ENCODE measurements at places on chromosomes 13 and 19.

- DNase-seq, result no peak
Measured at GRCh38 chr13:93814658-93815057, 588.1 kb downstream of the GPC6 start.

GRCh38 chr19:9966448-9966847 lies 30.1 kb upstream of the OLFM2 start:
- no peak for DNase-seq

GRCh38 chr19:31262725-31263191 lies 86.5 kb downstream of the TSHZ3 start:
- peak; percentile 9 for DNase-seq

- no peak for DNase-seq
Measured at GRCh38 chr13:36366031-36366430, 19.8 kb upstream of the SPART start.

GRCh38 chr19:29760752-29761502 lies 45.9 kb upstream of the C19orf12 start:
- no peak for DNase-seq

DNA sequence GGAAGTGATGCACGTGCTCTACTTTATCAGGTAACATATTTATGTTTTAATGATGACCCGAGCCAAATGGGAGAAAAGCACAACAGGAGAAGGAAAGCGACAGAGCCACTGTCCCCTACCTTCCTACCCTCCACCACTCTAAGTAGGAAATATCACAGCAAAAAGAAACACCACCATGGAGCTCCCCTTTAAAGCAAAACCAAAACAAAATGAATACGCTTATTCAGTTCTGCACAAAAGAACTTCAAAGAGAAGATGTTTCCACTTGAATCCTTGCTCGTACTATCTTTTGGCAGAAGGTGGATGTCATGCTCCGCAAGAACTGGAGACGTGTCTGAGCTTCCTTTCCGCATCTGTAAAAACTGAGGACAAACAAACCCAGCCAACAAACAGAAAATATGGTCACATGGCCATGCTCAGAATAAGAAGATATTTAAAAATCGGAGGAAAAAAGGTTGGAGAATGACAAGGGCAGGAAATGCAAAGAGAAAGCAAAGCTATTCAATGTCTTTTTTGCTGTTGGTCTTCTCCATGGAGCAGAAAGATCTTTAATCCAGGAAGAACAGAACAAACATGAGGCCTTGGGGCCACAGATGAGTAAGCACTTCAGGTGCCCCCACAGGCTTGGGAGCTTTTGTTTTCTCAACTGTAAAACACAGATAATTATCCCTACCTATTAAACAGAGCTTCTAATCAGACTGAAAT lies 19.5 kb downstream of the N4BP2L1 start:
- DNase-seq, result no peak

DNA sequence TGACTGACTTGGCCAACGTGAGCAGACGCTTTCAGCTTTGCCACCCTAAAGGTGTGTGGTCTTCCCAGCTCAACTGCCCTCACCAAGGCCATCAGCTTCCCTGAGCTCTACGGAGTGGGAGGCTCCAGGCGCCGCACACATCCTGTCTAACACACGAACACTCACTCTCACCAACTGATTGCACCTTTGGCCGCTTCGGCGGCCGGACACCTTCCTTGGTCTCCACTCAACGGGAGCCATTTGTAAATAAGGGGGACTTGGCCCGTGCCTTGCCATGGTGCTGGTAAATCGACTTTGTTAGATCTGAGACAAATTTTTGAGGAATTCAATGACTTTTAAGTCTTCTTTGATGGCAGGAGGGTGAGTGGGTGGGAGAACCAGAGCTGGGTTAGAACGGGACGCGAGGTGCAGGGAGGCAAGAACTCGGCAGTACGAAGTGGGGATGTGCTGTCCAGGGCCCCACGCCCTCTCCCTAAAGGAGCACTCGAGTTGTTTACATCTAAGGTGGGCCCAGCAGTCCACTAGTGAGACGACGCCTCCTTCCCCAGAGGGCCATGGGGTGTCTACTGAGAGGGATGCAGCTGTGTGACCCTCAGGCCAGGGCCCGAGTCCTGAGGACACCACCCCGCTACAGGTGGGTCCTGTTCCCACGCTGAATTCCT lies 4.4 kb downstream of the C13orf46 start:
- DNase-seq, result no peak

DNA sequence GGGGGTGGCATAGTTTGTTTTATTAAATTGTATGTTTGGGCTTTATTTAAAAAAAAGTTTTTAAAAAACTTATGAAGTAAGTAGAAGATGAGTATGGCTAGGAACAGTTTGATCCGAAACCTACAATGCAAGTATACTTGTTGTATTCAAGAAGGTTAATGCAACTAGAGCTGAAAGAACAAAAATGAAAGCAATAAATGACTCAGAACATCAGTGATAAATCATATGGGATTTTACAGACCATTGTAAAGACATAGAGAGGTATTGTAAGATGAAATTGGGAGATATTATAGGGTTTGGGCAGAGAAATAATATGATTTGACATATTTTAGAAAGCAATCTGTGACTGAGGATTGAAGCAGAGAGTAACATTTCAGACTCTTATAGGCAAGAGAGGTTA lies 1135.3 kb downstream of the SLITRK5 start:
- no peak for DNase-seq

GRCh38 chr13:30093236-30093635 lies 214.1 kb downstream of the KATNAL1 start:
- DNase-seq, result no peak

DNA sequence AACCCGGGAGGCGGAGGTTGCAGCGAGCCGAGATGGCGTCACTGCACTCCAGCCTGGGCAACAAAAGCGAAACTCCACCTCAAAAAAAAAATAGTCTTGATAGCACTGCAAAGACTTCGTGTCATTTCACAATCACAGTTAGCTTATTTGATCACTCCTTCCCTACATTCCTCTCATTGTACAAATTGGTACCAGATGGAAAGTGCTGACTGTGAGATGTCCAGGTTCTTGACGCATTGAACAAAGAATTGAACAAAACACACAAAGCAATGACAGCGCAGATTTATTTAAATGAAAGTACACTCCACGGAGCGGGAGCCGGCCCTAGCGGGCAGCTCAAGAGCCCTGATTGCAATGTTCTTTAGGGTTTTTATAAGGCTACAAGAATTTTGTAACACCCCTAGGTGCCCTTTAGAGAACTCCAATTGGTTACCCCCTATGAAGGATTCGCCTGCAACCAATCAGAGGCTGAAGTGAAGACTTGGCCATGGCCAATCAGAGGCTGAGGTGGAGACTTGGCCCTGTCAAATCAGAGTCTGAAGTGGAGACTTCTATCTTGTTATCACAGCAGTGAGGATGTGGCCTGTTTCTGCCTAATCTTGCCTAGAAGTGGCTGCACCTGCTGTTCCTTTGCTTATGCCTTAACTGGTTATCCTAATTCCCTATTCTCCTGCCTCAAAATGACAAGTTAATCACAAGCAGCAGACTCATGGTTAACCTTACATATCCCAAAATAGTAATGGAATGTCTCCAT lies 16.7 kb downstream of the ZNF556 start:
- no peak for DNase-seq

DNA sequence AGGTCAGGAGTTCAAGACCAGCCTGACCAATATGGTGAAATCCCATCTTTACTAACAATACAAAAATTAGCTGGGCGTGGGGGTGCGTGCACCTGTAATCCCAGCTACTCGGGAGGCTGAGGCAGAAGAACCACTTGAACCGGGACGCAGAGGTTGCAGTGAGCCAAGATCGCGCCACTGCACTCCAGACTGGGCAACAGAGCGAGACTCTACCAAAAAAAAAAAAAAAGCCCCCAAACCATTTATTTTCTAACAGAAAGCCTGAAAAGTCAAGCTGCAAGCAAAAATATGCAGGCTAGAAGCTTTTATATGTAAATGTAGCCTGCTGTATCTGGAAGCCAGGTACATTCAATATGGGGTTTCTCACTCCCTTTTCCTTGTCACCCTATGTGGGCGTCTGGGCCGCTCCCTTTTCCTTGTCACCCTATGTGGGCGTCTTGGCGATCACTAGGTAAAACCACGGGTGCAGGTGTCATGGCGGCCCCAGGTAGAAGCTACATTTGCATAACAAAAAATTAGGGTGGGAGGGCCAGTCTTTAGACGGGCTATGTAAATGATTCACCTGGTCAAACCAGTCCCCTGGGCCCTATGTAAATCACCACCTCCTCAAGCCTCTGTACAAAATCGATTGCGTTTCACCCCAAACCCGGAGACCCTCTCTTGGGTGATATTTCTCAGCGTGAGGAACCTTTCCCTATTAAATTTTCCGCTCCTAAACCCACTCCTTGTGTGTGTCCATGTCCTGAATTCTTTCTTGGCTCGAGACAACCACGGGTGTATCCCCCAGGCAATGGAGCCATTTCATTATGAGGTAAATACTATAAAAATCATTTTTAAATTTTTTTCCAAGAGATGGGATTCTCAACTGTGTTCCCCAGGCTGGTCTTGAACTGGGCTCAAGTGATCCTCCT lies 2.1 kb downstream of the TRIM13 start:
- no peak for DNase-seq

DNA sequence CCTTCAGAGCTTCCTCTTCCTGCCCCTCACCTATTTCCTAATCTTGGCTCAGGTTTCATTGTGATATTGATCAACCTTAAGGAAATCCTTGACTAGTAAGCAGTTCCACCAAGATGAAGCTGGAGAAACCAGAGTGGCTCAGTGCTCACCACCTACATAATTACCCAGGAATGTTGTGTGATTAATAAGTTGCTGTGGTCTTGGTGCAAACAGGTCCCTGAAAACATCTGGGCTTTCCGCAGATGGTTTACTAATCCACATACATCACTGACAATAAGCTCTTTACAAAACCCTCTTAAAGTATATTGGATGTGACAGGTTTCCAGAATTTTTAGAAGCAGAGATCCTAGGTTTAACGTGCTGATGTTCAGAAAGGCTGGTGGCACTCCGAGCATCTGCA lies 8.6 kb upstream of the SERP2 start:
- DNase-seq, result no peak

DNA sequence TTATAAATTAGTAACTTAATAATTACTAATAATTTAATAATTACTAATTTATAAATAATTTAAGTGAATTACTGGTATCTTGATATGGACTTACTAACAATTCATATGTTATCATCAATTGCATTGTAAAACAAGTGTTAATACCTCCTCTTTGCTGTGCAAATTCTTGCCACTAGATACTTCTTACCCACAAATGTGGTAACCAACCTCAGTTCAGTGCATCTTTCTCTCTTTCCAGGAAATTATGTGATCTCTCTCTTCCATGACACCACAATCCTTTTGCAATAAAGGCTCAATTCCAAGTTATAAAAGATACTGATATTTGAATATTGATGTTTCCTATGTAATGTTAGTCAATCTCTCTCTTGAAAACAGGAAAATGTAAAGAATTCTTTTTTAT lies 408.6 kb upstream of the MIR17HG start:
- DNase-seq, result no peak

- no peak for DNase-seq
Measured at GRCh38 chr19:18059902-18060301, 26.8 kb downstream of the IL12RB1 start.

DNA sequence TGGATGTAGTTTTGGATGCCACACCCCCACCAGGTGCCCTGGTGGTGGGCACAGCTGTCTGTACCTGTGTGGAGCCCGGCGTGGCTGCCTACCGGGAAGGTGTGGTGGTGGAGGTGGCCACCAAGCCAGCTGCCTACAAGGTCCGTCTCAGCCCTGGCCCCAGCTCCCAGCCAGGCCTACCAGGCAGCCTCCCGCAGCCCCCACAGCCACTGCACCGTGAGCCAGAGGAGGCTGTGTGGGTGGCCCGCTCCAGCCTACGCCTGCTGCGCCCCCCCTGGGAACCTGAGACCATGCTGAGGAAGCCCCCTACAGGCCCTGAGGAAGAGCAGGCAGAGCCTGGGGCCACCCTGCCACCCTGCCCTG lies 3.5 kb downstream of the CIC start:
- no peak for DNase-seq

DNA sequence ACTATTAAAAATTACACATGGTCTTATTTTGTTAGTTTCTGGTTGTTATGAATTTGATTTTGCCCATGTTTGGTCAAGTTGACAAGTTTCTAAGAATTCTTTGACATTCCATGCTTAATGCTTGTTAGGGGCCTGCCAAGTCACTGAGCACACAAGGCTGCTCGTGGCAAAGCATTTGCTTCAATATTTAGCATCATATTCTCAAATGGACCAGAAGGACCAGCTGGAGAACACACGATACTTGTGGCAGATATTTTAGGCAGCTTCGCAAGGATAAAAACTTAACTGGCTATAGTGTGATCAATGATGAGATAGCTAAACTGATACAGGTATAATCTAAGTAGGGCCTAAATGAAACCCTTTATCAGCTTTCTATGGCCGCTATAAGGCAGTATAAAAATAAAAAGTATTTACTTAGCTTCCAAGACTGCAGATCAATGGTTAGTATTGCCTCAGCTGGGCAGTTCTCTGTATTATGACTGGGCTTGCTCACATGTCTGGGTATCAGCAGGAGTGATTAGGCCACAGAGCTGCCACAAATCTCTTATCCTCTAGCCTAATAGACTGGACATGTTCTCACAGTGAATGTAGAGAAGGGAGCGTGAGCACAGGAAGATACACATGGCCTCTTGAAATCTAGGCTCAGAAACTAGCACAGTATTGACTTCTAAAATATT lies 155.9 kb upstream of the SPRY2 start:
- DNase-seq, result no peak

GRCh38 chr19:11247391-11247790 lies 8.0 kb downstream of the ANGPTL8 start:
- DNase-seq, result peak; percentile 95

DNA sequence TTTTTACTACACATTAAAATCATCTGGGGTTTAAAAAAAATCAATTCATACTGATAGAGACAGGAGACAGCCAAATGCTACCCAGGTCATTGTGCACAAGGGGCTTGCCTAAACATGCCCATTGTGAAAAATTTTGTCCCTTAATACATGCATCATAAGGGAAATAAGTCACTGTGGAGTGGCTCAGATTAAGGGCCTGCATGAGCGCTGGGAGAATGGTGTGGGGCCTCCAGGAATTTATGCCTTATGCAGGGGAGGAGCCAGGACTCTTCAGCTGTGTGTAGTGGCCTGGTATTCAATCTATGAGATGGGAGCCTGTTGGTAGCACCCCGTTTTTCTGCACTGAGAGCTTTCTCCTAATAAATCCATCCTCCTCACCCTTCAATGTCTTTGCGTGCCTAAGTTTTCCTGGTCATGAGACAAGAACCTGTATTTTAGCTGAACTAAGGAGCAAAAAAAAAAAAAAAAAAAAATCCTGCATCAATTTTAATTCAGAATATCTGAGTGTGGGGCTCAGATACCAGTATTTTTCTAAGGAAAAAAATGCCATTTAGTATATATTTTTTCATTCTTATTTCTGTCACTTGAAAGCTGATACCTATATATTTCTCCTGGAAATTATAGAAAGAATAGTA lies 997.6 kb upstream of the ATXN8OS start:
- DNase-seq, result no peak

- no peak for DNase-seq
Measured at GRCh38 chr19:47379381-47379938, 30.3 kb downstream of the DHX34 start.
